Neural progenitor cell (in vitro differentiated cells): ENCODE measurements at places on chromosomes 1 and 21. TPM values are rescaled to one million over a fixed set of nuclear protein-coding genes. Genes with fewer than 3 reads are reported as not detected.
A peak's percentile ranks its signal among the peaks of the same experiment; 100 is the strongest.

The ITGB2 gene
- total RNA-seq: 0.09 TPM in 1 of 2 replicates, not detected in the other

GRCh38 chr1:186615332-186615731, 64.9 kb downstream of the PTGS2 start:
- H3K27me3 ChIP-seq: no peaks in the 10 kb centered on the region
- H3K27ac ChIP-seq: no peak overlapping the region
- no peaks in the 10 kb centered on the region for H3K36me3 ChIP-seq
- no peaks in the 10 kb centered on the region for H3K4me1 ChIP-seq
- DNase-seq: no peak

DNA sequence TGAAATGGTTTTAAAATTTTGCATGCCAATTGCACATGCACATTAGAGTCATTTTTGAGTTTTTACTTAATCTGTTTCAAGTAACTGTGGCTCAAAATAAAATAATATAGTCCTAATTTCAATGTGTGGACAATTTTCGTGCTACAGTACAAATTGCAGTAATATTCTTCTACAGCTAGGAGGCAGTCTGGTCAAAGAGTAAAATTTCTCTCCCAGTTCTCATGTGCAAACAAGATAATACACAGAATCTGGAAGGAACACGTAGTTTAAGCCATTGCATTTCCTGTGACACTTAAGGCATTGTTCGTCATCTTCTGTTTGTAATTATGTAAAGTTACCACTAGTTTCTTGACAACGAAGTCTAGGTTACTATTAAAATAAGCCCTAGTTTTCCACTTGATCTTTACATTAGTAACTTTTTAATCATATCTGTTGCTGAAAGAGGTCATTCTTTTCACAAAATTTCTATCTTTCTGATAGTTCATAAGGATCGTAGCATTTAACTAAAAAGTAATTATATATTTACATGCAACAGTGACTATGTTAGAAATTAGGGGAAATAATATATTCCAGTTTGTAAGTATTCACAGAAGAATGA, 28.9 kb downstream of the ODR4 start:
- H3K36me3 ChIP-seq: peaks cover 16% of the 10 kb centered on the region
- H3K4me3 ChIP-seq: no peak overlapping the region
- no peak overlapping the region for H3K27ac ChIP-seq
- DNase-seq: peak; percentile 20
- H3K4me1 ChIP-seq: no peaks in the 10 kb centered on the region

DNA sequence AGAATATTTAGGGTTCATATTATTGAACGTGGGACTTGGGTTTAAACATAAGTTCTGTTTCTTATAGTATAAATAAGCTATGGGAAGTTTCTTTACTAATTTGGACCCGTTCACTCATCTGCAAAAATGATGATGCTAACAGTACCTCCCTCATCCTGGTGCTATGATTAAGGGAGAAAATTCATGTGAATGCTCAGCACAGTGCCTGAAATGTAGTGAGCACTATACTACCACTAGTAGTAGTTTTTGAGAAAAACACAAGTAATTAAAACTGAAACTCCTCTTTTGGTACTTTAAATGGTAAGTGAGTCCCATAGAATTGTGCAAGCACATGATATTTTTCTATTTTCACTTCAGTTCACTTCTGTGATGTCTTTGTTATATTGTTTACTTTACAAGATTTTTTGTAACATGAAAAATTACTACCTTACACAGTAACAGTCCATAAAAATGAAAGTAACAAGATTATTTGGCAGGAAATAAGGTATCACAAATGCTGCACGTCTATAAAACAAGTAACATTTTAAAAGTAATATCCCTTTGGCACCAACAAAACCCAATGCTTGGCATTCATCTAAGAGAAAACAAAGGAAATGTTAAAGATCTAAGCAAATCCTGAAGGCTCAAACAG, 11.3 kb upstream of the PTPRC start:
- H3K27ac ChIP-seq: no peak overlapping the region
- DNase-seq: no peak
- H3K27me3 ChIP-seq: no peaks in the 10 kb centered on the region
- no peaks in the 10 kb centered on the region for H3K4me1 ChIP-seq

DNA sequence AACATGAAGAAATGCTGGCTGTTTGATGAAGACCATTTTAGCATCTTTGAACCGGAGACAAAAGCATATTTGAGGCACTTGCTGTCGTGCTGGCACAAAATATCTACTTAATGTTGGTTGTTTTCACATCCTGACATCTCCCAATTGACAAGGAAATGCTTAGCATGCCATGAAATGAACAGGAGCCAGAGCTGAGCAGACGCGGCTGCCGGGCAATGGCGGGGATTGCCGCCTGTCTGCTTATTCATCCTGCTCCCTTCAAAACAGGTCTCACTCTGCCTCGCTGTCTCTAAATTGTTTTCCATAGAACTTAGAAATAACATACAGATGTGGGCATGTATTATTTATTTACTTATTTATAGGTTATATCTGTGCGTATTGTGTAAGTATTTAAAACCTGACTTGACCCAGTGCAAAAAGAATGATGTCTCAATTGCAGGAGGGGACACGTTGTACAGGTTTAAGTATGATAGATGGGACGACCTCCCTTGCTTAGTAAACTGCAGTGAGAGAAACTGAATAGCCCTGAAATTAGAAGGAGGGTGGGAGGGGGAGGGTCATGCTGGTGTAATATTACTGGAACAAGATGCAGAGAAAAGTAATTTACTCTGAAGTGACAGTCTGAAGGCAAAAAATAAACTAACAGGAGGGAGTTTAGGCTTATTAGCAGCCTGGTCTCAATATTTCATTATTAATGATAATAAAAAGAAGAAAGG, 590.4 kb upstream of the PLXNA2 start:
- peaks cover 31% of the 10 kb centered on the region for H3K4me1 ChIP-seq
- H3K27me3 ChIP-seq: peaks cover 11% of the 10 kb centered on the region
- H3K36me3 ChIP-seq: no peaks in the 10 kb centered on the region
- DNase-seq: peak; percentile 44

The ZNF648 gene
- total RNA-seq: 1.5 and 2.0 TPM in 2 replicates

- no peak overlapping the region for H3K27ac ChIP-seq
- H3K4me1 ChIP-seq: peaks cover 7% of the 10 kb centered on the region
- H3K27me3 ChIP-seq: no peaks in the 10 kb centered on the region
- H3K36me3 ChIP-seq: no peaks in the 10 kb centered on the region
- no peak for DNase-seq
- no peak overlapping the region for H3K4me3 ChIP-seq
Measured at GRCh38 chr1:239897458-239897857, 194.2 kb upstream of the FMN2 start.

DNA sequence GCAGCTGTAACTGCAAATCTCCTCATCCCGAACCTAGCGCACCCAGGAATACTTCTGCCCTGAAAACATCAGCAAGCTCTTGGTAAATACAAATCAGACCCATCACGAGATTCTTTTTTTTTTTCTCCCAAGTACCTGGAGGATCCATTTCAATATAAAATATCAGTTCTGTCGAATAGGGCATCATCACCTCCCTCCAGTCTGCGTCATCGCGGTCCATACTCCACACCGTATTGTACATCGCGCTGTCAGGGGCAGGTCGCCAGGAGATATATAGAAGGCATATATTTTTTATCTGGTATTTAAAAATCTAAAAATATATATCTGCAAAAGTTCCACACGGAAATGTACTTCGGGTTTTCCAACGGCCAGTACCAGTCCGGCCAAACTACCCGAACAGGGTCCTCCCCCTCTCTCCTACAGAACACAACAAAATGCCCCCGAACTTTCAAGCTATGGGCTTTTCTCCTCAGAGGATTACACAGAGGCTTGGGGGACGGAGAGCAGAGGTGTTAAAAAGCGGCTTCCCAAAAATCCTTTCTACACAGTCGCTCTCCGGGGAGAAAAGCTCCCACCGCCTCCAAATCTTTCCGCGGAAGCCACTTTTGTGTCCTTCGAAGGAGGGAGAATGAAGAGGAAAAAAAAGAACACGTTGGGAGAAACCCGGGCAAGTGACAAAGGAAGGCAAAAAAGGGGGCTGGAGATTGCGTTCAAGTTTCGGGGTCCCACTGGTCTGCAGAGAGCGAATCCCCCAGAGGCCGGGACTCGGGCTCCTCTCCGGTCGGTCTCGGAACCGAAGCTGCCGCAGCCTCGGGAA, 509 bp downstream of the PIK3R3 start:
- peak; percentile 74 for DNase-seq
- H3K36me3 ChIP-seq: peaks cover 5% of the 10 kb centered on the region
- H3K4me1 ChIP-seq: peaks cover 43% of the 10 kb centered on the region
- no peaks in the 10 kb centered on the region for H3K27me3 ChIP-seq

The PCSK9 gene
- total RNA-seq: 4.5 and 13.7 TPM in 2 replicates

GRCh38 chr1:157081707-157082106, 17.9 kb downstream of the ETV3L start:
- H3K36me3 ChIP-seq: no peaks in the 10 kb centered on the region
- H3K27me3 ChIP-seq: no peaks in the 10 kb centered on the region
- H3K4me1 ChIP-seq: peaks cover 14% of the 10 kb centered on the region

The PDE4DIP gene
- total RNA-seq: 7.4 and 12.5 TPM in 2 replicates

DNA sequence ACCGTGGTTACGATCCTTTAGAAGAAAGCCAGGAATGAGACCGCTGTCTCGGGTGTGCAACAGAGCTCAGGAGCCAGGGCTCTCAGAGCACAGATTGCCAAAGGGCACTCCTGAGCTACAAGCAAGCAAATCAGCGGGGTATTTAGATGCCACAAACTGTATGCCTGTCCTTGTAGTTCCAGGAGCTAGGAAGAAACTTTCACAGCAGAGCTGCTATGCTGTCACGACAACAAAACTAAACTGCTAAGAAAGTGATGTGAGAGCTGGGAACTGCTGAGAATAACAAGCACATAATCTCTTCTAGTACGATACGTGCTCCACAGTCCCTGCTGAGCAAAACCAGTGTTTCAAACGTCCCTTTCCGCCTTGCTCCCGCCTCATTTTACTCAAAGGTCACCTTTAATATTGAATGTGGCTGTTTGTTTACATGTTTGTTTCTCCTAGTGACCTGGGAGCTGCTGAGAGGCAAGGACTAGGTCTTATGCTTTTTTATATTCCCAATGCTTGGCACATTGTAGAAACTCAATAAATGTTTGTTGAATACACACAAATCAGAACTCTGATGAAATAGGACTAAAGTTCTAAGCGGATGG, 14.7 kb downstream of the GREM2 start:
- H3K36me3 ChIP-seq: no peaks in the 10 kb centered on the region
- no peak overlapping the region for H3K4me3 ChIP-seq
- no peak overlapping the region for H3K27ac ChIP-seq
- H3K27me3 ChIP-seq: no peaks in the 10 kb centered on the region
- H3K4me1 ChIP-seq: no peaks in the 10 kb centered on the region
- peak; percentile 18 for DNase-seq

DNA sequence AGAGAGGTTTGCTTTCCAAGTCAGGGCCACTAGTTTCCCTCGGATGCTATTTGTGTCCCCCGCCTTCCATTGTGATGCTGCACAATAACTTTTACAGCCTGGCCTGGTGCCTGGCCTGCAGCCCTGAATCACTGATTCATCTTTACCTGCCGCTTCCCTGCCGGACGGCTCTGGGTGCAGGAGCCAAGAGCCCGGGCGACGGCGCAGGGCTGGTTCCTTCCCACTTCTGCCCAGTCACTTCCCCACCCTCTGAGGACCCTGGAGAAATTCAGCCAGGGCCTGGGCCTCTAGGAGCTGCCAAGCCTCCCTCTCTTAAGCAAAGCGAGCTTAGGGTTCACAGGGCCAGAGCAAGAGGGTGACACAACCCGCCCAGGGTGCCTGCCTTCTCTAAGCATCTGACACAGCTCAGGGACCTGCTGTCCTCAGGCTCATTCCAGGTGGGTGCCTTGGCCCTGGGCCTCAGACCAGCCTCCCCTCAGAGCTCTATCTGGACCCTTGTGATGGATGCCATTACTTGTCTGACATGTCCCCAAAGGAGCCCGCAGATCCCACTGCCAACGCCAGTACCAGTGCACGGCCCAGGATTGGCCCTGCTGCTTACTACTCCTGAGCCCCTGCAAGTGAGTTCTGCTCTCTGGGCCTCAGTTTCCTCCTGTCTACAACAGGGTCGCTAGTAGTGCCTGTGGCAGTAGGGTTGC, 381.0 kb upstream of the VAMP3 start:
- H3K27me3 ChIP-seq: no peaks in the 10 kb centered on the region
- H3K36me3 ChIP-seq: no peaks in the 10 kb centered on the region
- no peak overlapping the region for H3K4me3 ChIP-seq
- no peak for DNase-seq

GRCh38 chr1:201764166-201764565, 64.8 kb upstream of the IPO9 start:
- no peak for DNase-seq
- H3K27me3 ChIP-seq: no peaks in the 10 kb centered on the region
- peak overlapping the region; percentile 96 for H3K27ac ChIP-seq
- H3K4me3 ChIP-seq: no peak overlapping the region
- peaks cover 17% of the 10 kb centered on the region for H3K36me3 ChIP-seq

The CFHR3 gene
- total RNA-seq: 4.8 and 20.9 TPM in 2 replicates

The BTF3L4 gene
- 174 and 288 TPM in 2 replicates for total RNA-seq

The SPRR2A gene
- not detected in 2 replicates for total RNA-seq

The KCNJ9 gene
- 0.09 TPM in 2 replicates for total RNA-seq

GRCh38 chr1:111672331-111672730, 52.7 kb downstream of the RAP1A start:
- no peaks in the 10 kb centered on the region for H3K4me1 ChIP-seq
- DNase-seq: no peak
- H3K36me3 ChIP-seq: no peaks in the 10 kb centered on the region
- no peak overlapping the region for H3K4me3 ChIP-seq

DNA sequence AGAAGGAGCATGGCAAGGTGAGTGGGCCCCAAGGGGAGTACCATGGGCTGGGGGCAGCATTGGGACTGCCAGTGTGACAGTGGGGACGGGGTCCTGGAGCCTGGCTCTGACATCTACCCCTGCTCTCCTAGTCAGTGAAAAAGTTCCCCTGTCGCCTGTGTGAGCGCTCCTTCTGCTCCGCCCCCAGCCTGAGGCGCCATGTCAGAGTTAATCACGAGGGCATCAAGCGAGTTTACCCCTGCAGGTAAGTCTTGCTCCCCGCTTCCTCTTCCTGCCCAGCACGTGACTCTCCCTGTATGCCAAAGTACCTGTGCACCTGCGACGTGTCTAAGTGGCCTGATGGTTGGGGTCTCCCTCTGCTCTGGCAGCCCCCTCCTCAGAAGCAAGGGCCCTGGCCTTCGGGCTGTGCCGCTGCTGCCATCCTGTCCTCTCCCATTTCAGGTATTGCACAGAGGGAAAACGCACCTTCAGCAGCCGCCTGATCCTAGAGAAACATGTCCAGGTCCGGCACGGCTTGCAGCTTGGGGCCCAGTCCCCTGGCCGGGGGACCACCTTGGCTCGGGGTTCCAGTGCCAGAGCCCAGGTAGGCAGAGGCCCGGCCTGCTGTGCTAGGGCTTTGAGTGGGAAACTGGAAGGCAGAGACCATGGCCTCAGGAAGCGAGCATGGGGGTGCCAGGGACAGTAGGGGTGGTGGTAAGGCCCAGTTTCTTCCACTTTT, 8.1 kb downstream of the ZNF687 start:
- no peaks in the 10 kb centered on the region for H3K27me3 ChIP-seq
- no peaks in the 10 kb centered on the region for H3K36me3 ChIP-seq
- DNase-seq: no peak
- no peak overlapping the region for H3K4me3 ChIP-seq
- H3K27ac ChIP-seq: peak overlapping the region; percentile 25
- H3K4me1 ChIP-seq: peaks cover 20% of the 10 kb centered on the region

The PADI6 gene
- not detected in 2 replicates for total RNA-seq
